IMR-90 (cell line): ENCODE measurements at places on chromosomes 1 and 21. TPM values are rescaled to one million over a fixed set of nuclear protein-coding genes. Genes with fewer than 3 reads are reported as not detected.

RAB25 gene
- total RNA-seq, result not detected in 2 replicates

LCE3E gene
- not detected in 2 replicates for total RNA-seq

LEFTY2 gene
- total RNA-seq, result not detected in 2 replicates

AMY1C gene
- total RNA-seq, result not detected in 2 replicates

LAMB3 gene
- total RNA-seq, result 0.72 and 1.1 TPM in 2 replicates

OR2AK2 gene
- not detected in 2 replicates for total RNA-seq

C8A gene
- total RNA-seq, result not detected in 2 replicates

MATN1 gene
- total RNA-seq, result 0.56 TPM in 1 of 2 replicates, not detected in the other

GNAT2 gene
- 0.28 and 0.36 TPM in 2 replicates for total RNA-seq

OR2L5 gene
- not detected in 2 replicates for total RNA-seq
